ENCODE measurements at places on chromosomes 6 and 20. TPM values are rescaled to one million over a fixed set of nuclear protein-coding genes. Genes with fewer than 3 reads are reported as not detected.

DNA sequence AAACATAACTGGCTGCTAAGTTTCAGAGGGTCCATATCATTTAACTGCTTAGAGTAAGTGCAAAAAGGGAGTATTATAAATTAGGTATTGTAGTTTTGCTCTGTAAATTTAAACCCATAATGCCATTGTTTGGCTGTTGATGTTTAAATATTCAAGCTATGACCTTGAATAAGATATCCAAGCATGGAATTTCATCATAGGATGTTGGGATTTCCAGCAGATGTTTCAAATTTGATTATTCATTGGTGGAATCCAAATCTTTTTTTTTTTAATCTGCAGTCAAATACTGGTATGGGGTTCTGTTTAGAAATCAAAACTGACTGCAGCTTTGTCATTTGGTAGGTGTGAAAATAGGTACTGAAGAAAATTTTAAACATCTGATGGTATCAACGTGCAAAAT lies 161.0 kb downstream of the KHDC1L start:
- H3K4me1 ChIP-seq, result no peaks in the 10 kb centered on the region
- no peak overlapping the region for H3K4me3 ChIP-seq
- H3K27ac ChIP-seq, result no peak overlapping the region
- H3K36me3 ChIP-seq, result no peaks in the 10 kb centered on the region
- no peaks in the 10 kb centered on the region for H3K27me3 ChIP-seq

- no peak for DNase-seq
- H3K4me3 ChIP-seq, result no peak overlapping the region
- H3K27me3 ChIP-seq, result no peaks in the 10 kb centered on the region
- no peaks in the 10 kb centered on the region for H3K4me1 ChIP-seq
These were observed 81.4 kb downstream of the SERAC1 start for GRCh38 chr6:158086504-158087223.

DNA sequence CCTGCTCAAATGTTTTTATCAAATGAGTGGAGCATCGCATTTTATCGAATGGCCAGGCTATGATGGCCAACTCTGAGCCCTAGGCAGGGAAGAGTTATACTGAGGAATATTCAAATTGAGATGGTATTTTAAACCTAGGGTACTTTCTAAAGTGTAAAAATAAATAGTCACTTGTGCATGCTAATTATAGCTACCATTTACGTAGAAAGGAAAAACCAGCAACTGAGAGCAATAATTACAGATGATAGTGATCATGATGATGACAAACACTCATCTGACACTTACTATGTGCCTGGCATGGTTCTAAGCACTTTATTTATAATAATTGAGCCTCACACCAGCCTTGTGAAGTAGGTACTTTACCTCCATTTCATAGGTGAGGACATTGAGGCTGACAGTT lies 455.7 kb downstream of the CD83 start:
- H3K4me1 ChIP-seq, result no peaks in the 10 kb centered on the region
- no peaks in the 10 kb centered on the region for H3K27me3 ChIP-seq
- H3K4me3 ChIP-seq, result no peak overlapping the region

- no peaks in the 10 kb centered on the region for H3K27me3 ChIP-seq
- H3K4me3 ChIP-seq, result no peak overlapping the region
- no peak overlapping the region for H3K27ac ChIP-seq
These were observed 104.5 kb upstream of the ADGRF1 start for GRCh38 chr6:47146431-47147174.

DNA sequence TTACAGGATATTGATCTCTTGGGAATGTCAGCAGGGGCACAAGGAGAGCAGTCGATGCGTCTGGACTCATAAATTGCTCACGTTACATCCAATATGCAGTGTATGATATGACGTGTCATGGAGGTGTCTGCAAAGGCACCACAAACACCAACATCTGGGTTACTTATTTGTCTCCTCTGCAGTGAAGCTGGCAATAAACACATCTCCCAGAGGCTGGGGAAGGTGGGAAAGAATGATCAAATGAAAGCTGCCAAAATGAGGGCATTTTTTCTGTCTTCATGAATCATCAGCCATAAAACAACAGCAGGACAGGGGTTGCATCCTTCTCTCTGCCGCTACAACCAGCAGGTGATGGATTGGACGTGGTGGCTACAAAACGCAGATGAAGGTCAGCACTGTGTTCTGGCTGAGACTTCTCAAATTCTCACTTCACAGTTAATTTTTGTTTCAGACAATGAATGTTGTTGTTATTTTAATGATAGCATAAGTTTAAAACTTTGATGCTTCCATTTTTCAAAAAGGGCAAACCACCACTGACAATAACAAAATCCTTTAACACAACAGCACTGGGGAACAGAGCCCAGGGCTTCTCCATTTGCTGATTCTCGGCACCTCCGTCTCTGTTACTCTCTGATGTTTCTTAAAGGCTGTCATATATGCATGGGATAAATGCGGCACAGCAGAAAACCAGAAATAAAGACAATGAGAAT lies 47.5 kb downstream of the ERMARD start:
- H3K4me3 ChIP-seq, result no peak overlapping the region
- no peak overlapping the region for H3K27ac ChIP-seq
- H3K27me3 ChIP-seq, result no peaks in the 10 kb centered on the region

DNA sequence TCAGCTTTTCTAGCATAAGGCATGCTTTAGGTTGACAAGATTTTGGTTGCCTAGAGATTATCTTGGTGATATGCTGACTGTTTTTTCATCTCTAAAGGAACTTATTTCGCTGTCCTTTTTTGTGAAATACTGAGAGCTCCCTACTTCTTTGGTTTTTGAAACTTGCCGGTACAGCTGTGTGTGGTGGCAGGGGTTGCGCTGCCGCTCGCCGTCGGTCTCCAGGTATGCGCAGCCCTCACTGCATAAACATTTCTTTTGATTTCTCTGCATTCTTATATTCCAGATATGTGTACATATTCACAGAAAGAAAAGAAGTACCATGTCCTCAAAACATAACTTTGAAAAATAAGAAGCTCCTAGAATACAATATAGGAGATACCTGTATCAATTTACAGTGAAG lies 106.4 kb upstream of the SYNDIG1 start:
- no peak overlapping the region for H3K4me3 ChIP-seq
- H3K27ac ChIP-seq, result no peak overlapping the region
- no peaks in the 10 kb centered on the region for H3K27me3 ChIP-seq

DNA sequence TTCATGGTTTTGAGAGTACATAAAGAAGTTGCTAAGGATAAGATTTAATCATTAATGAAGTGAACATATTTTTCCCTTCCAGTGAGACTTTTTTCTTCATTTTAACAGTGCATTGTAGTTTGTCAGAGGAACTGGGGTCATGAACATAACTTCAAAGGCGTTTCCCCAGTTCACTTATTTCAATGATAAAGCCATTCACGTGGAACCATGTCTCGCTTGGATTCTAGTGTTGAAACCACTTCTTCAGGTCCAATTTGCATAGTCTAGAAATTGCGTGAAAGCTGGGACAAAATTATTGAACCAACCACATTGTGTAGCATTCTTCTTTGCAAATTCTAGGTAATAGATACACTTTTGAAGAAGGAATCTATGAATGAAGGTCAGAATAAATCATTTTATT lies 197.0 kb downstream of the CLIC5 start:
- DNase-seq, result no peak
- peaks cover 5% of the 10 kb centered on the region for H3K4me1 ChIP-seq
- no peaks in the 10 kb centered on the region for H3K27me3 ChIP-seq
- no peaks in the 10 kb centered on the region for H3K36me3 ChIP-seq
- no peak overlapping the region for H3K27ac ChIP-seq

DLL1 gene
- 1.7 TPM for total RNA-seq

C20orf144 gene
- 0.61 TPM for total RNA-seq

PLA2G7 gene
- total RNA-seq, result 12.7 TPM

BPIFB1 gene
- total RNA-seq, result not detected

PPARD gene
- total RNA-seq, result 38.7 TPM

ACTL10 gene
- total RNA-seq, result 5.5 TPM

LINC00237 gene
- not detected for total RNA-seq

Data from CD4-positive, alpha-beta memory T cell (primary cell).